HFFc6 (cell line): ENCODE measurements at places on chromosomes 6 and 20. TPM values are rescaled to one million over a fixed set of nuclear protein-coding genes. Genes with fewer than 3 reads are reported as not detected.

The NRSN2 gene
- total RNA-seq: 57.3 to 74.2 TPM (median 64.9 TPM) in 3 replicates

- peaks cover 12% of the 10 kb centered on the region for H3K27me3 ChIP-seq
- no peaks in the 10 kb centered on the region for H3K36me3 ChIP-seq
- H3K4me1 ChIP-seq: no peaks in the 10 kb centered on the region
- no peak overlapping the region for H3K4me3 ChIP-seq
- DNase-seq: no peak
Observed at GRCh38 chr20:17479063-17479657, 52.0 kb downstream of the BFSP1 start.

GRCh38 chr20:24098886-24099285 is 110.3 kb upstream of the GGTLC1 start:
- H3K27ac ChIP-seq: no peak overlapping the region
- H3K36me3 ChIP-seq: no peaks in the 10 kb centered on the region
- peak; percentile 8 for DNase-seq

DNA sequence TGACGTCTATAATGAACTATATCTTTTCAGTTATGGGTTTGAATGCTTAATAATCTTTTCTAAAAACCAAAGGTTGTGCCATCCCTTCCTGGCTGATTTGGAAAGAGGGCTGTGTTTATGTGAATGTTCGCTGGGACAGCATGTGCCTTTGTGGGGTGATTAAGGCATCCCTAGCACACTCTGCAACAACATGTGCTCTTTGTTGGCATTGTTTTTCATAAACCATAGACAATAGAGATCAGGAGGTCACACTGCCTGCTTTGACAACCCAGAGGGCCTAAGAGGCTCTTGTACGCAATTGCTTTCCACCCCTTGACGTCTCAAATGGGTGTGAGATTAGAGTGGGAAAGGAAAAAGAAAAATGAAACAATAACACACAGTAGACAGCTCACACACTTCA is 116.0 kb downstream of the LRRC1 start:
- no peak overlapping the region for H3K27ac ChIP-seq
- no peak overlapping the region for H3K4me3 ChIP-seq
- H3K4me1 ChIP-seq: peaks cover 9% of the 10 kb centered on the region; the same call in 1 of the 2 replicates
- DNase-seq: no peak
- peaks cover 14% of the 10 kb centered on the region for H3K36me3 ChIP-seq

DNA sequence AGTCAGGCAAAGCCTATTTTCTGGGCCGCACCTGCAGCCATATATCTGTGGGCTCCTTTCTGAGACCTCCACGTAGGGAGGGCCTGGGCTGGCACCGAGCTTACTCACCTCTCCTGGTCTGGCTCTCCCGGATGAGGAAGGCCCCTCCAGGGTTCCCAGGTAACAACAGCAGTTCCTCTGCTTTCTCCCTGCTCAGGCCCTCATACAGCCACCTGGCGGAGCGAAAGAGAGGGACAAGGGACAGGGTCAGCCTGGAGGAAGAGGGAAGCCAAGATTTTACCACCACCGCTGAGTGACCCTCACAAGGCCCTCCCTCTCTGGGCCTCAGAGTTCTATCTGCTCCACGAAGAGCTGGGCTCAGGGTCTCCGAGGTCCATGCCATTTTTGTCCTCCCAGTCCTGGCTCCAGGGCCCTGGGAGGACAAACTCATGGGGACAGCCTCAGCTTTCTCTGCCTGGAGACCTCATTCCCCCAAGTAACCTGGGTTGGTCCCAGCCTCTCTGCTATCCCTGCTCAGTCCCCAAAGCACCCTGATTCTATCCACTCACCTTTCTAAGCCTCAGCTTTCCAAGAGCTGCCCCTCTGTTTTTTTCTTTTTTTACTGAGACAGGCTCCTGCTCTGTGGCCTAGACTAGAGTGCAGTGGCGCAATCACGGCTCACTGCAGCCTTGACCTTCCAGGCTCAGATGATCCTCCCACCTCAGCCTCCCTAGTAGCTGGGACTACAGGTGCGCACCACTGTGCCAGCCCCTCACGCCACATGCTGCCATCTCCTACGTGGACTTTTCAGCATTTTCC is 13.3 kb downstream of the SLA2 start:
- H3K27me3 ChIP-seq: peaks cover 12% of the 10 kb centered on the region
- H3K4me1 ChIP-seq: no peaks in the 10 kb centered on the region
- DNase-seq: no peak
- no peak overlapping the region for H3K27ac ChIP-seq

GRCh38 chr6:138347864-138348263 is 29.8 kb upstream of the SMIM28 start:
- no peak overlapping the region for H3K4me3 ChIP-seq
- H3K36me3 ChIP-seq: no peaks in the 10 kb centered on the region
- no peak for DNase-seq
- H3K4me1 ChIP-seq: no peaks in the 10 kb centered on the region
- peaks cover 5% of the 10 kb centered on the region; the same call in 1 of the 2 replicates for H3K27me3 ChIP-seq
- no peak overlapping the region for H3K27ac ChIP-seq

DNA sequence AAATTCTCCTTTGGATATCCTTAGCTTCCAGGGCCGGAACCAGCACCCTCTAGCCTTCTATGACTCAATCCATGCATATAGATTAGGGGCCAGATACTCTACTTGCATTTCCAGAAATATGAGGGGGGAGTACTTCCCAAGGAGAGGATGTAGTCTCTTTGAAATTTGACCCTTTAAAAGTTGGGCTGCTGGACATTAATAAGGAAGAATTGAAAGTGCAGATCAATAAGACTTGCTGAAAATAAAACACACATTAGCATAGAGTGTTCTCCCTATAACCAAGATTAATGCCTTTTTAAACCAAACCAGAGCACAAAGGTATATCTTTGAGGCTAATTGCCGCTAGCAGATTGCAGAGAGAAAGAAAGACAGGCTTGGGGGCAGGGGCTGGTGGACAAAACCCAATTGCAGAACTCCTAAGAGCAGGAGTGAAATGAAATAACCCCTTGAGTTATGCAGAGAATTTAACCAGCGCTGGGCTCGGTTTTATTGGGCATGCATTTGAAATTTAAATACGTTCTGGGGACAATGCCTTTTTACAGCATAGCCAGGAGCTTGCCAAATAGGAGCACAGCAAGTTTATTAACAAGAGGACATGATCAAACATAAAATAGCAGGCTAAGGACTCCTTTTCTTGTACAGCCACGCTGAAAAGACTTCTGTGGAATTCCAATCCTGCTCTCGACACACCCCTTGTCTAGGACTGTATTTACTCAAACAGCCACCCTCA is 108.2 kb upstream of the SALL4 start:
- no peaks in the 10 kb centered on the region for H3K36me3 ChIP-seq
- peak; percentile 50 for DNase-seq
- H3K27me3 ChIP-seq: peaks cover 6% of the 10 kb centered on the region

DNA sequence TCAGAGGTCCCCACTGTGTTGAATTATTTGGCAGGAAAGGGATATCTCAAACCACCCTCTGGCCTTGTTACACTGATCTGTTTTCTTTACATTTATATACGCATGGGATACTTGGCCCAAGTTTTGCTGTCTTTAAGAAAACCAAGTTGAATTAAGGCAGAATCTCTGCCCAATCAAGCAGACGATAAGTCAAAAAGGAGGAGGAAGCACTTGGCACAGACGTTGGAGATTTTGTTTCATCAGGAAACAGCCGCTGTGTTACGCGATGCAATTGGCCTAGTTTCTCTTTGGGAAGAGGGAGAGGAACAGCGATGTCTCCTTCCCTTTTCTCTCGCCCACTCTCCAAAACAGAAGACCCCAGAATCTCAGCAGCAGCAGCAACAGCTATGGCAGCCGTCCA is 20.2 kb upstream of the NAA20 start:
- peaks cover 44% of the 10 kb centered on the region for H3K4me1 ChIP-seq
- no peak overlapping the region; the same call in 1 of the 2 replicates for H3K27ac ChIP-seq
- H3K27me3 ChIP-seq: no peaks in the 10 kb centered on the region; the same call in none of the 2 replicates
- DNase-seq: no peak
- peaks cover 35% of the 10 kb centered on the region for H3K36me3 ChIP-seq

DNA sequence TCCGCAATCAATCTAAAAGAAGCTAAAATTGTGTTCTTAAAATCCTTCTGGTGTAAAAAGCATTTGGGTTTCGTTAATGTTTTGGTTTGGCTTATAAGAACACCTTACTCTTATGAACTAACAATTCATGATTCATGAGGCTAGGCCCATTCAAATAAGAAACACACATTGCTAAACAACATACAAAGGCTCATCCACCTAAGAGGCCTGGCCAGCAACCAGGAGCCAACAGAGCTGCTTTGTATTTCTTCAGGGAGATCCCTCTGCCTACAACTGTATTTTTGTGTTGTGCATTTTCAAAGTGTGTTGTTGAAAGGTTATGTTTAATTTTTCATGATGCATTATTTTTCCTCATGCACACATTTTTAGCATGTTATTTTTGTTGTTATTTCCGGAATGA is 98.6 kb downstream of the PTPRK start:
- no peak overlapping the region for H3K27ac ChIP-seq
- H3K36me3 ChIP-seq: peaks cover 33% of the 10 kb centered on the region
- H3K4me1 ChIP-seq: peaks cover 40% of the 10 kb centered on the region
- H3K4me3 ChIP-seq: no peak overlapping the region

- H3K27ac ChIP-seq: peak overlapping the region; percentile 57
- peaks cover 19% of the 10 kb centered on the region for H3K36me3 ChIP-seq
- H3K4me1 ChIP-seq: peaks cover 44% of the 10 kb centered on the region
- H3K4me3 ChIP-seq: peak overlapping the region; percentile 72
- peak; percentile 29 for DNase-seq
Observed at GRCh38 chr6:32108094-32108627, 977 bp downstream of the TNXB start.
